ENCODE measurements at places on chromosomes 12 and 14.

GRCh38 chr12:55619354-55620138 is 17.1 kb upstream of the OR10P1 start:
- DNase-seq, result peak; percentile 75

- no peak for DNase-seq
Measured at GRCh38 chr12:92573104-92573503, 129.7 kb upstream of the PLEKHG7 start.

GRCh38 chr12:55631733-55632132 is 5.0 kb upstream of the OR10P1 start:
- DNase-seq, result no peak

GRCh38 chr14:104925214-104925854 is 655 bp downstream of the PLD4 start:
- DNase-seq, result no peak

DNA sequence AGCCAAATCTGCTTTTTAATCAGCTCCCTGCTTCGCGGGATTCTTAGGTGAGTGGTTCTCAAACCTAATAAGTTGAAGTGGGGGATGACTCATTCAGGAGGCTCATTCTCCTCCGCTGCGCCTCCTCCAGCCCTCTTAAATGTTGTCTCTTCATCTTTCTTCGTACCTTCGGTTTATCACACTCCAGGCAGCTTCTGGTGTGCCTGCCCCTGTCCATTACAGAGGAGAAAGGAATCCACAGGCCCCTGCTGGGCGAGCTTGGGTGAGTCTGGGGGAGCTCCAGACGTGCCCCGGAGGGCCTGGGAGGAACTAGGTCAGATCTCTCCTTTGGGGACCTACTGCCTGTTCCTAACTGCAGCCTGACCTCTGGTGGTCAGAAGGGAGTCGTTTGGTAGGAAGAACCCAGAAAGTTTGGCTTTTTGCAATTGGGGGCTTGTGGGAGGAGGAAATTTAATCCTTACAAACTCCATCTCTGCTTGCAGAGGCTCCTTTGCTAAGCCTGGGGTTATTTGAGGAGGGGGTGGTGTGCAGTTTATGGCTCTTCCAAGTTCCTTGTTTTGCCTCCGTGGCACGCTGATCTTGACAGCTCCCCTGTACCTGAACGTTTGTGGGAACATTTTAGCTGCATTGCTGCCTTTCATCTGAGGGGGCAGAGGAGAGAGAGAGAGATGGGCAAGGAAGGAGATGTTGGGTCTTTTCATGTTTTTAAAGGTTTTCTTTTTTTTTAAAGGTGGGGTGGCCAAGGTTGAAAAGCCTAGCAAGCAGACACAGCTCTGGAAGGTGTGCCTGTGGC is 84.1 kb upstream of the GNG2 start:
- DNase-seq, result peak; percentile 93

- DNase-seq, result no peak
Measured at GRCh38 chr12:118354903-118355302, 17.8 kb downstream of the TAOK3 start.

- DNase-seq, result no peak
Measured at GRCh38 chr14:68463299-68463698, 329.6 kb downstream of the ZFP36L1 start.

DNA sequence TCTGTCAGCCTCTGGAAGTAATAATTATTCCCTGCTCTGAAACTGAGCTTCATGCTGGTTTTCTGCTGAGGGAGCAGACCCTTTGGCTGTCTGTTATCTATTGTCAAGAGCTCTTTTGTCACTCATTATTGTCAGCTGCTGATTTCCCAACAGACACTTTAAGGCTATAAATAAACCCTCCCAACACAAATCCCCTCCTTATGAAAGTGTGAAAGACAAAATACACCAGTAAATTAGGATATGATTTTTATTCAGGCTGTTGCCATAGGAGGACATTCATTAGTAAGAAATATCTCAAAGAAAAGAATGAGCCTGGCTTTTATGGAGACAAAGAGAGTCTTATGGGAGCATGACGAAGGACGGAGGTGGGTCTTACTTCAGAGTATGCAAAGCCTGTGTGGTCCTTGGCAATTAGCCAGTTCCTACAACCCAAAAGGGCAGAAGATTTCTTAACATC is 180.8 kb downstream of the CRADD start:
- DNase-seq, result no peak

DNA sequence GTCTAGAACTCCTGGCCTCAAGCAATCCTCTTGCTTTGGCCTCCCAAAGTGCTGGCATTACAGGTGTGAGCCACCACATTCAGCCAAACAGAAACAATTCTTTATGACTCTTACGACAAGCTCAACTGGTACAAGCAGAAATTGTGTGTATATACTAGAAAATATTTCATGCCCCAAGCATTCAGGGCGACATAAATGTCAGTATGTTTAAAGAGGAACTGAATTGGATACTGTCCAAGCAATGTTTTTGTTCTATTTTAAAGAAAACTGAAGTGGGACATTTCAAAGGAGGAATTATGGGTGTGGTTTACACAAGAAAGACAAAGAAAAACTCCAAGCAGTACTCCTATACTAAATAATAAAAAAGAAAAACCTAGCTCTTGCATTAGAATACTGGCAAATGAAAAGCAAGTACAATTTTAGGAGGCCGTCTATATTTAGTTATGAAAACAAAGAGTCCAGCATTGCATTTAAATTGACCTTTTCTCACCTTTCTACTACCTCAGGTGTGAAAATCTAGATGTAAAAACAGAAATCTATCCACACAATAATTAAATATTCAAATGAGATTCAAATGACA is 48.9 kb downstream of the PPP1R12A start:
- DNase-seq, result no peak

DNA sequence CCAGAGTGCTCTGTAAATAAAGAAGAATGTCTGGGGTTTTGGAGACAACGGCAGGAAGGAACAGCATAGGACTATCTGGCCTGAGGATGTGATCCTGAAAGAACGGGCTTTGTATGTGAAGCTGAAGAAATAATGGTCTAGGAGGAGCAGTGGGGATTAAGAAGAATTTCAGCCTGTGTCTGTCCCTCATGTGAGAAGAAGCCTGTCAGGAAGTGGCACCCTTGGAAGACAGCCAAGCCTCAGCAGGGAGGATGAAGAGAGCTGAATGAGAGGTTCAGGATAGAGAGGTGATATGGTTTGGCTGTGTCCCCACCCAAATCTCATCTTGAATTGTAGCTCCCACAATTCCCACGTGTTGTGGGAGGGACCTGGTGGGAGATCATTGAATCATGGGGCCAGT is 56.9 kb upstream of the TCL1A start:
- DNase-seq, result no peak

GRCh38 chr12:103667125-103667524 is 80.1 kb downstream of the STAB2 start:
- DNase-seq, result no peak

- no peak for DNase-seq
Measured at GRCh38 chr14:60632257-60632656, 17.0 kb downstream of the SIX1 start.

- DNase-seq, result no peak
Measured at GRCh38 chr14:88934351-88934806, 109.9 kb downstream of the TTC8 start.

- DNase-seq, result no peak
Measured at GRCh38 chr14:56145965-56146364, 27.8 kb downstream of the PELI2 start.

GRCh38 chr14:103741876-103742275 is 26.3 kb downstream of the ZFYVE21 start:
- DNase-seq, result no peak

GRCh38 chr14:102525219-102525928 is 15.8 kb upstream of the ANKRD9 start:
- DNase-seq, result no peak

- no peak for DNase-seq
Measured at GRCh38 chr12:54829511-54829910, 24.8 kb upstream of the MUCL1 start.

GRCh38 chr14:35534208-35534872 is 376 bp downstream of the INSM2 start:
- DNase-seq, result peak; percentile 4

DNA sequence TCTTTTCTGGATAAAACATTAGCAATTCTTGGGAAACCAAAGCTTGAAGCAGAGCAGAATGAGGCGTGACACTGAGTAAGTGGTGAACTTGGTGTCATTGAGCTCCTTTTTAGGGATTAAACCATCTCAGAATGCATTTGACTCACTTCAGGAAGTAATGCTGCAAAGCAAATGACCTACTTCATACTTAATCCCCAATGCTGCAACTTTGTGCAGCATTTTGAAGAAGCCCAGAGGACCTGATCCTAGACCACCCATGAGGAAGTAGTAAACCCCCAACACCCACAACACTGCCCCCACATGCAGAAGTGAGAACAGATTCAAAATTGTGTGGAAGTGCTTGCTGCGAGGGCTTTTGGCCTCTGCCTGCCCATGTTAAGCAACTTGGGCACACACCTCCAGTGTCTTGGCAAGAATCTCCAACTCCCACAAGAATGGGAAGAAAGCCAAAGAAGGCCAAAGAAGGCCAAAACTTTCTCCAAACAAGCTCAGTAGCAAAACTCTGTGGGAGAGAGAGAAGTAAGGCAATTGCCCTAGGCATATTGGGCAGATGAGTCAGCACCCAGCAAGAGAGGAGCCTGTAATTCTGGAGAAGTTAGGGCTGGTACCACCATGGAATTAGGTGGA is 69.2 kb upstream of the ETV6 start:
- peak; percentile 41 for DNase-seq

GRCh38 chr12:23221066-23221465 is 596.1 kb downstream of the ETNK1 start:
- peak; percentile 28 for DNase-seq

DNA sequence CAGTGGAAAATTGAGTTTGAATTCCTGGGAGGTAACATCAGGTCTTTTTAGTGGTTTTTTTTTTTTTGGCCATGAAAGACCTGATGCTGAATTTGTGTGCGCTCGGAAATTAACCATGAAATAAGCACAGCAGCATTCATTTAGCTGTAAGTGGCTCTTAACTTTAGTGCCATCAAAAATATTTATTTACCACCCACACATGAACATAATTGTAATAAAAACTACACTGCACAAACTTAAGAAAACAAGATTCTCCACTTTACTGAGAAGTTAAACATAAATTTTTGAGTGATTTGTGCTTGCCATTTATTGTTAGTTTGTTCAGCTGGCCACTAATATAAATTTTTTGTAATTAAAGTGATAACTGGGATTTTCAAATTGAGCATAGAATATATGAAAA is 2.4 kb downstream of the SLC41A2 start:
- no peak for DNase-seq

GRCh38 chr14:77707355-77707723 is 484 bp downstream of the ALKBH1 start:
- DNase-seq, result no peak

DNA sequence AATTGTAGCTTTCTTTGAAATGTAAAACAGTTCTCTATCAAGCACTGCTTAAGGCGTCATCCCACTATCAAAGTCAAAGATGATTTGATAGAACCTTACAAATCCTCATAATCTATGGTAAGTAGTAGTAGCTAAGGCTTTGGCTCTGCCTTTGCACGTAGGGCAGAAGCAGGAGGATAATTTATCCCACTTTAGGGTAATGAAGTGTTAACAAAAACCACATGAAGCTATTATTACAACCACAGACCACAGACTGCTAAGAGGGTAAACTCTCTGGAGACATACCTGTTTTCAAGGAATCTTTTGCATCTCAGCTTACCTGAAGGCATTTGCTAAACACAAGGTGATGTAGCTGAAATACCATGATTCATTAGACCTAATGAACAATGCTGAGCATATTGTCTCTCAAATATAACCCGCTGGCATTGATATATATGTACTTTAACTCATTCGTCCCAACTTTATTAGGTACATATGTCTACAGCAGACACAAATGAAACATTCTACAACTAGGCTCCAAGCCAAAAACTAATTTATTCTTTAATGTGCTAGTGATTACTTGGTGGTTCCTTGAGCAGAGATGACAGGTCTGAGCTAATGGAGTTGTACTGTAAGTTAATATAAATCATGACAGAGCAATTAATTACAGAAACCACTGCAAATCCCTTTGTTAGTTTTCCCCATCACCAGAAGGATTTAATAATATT is 368.8 kb downstream of the ETNK1 start:
- DNase-seq, result peak; percentile 16

DNA sequence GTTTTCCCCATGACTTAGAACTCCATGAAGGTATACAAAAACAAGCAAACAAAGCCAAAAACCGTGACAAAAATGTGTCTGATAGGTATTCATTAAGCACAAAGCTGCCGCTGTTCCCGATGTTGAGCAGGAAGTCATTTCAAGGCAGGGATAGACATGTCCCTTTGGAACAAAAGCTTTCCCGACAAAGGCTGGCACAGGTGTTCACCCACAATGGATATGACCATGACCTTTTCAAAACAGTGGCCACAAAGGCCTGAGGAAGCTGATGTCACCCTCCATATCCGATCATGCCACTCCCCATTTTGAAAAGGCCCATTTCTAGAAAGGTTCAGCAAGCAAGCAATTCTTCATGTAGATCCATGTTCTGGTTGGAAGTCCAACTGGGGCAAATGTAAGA is 279.1 kb downstream of the BTG1 start:
- DNase-seq, result no peak

- no peak for DNase-seq
Measured at GRCh38 chr14:71395151-71395604, 487.9 kb downstream of the PCNX1 start.

DNA sequence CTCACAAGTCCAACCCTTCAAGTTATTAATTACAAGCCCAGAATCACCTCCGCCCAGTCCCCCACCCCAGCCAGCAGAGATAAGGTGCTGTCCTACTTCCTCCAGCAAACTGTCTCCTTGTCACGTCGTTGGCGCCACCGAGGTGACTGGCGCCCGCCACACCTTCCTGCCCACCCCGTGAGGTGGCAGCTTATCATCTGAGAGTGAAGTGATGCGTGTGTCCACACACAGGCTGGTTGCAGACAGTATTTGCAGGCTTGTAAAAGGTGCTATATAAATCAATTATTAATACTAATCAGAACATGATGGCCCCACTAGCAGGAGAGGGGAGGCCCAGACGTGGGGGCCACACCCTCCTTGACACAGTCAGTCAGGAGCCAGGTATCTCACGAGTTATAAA is 786.6 kb upstream of the TBX3 start:
- no peak for DNase-seq

GRCh38 chr12:100077367-100077766 is 65.3 kb downstream of the BLTP3B start:
- no peak for DNase-seq

GRCh38 chr14:56686416-56686815 is 106.8 kb downstream of the TMEM260 start:
- DNase-seq, result peak; percentile 57

DNA sequence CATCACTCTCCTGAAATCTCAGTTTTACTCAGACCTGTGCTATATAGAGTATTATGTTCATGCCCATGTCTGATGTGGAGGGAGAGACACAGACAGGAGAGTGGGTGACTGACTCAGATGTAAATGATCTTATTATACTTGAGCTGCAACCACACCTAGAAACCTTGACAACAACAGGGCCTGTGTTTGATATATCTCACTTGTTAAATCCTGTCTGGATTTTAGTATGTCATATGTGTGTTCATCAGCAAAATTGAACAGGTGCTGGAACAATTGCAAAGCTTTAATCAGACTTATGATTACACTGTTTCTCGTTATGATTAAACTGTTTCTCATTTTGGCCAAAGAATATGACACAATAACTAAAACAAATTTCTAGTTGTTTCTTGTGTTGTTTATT is 37.7 kb downstream of the DIP2B start:
- no peak for DNase-seq

- no peak for DNase-seq
Measured at GRCh38 chr12:57724003-57724935, 14.3 kb downstream of the AGAP2 start.
